HFF-Myc (cell line): ENCODE measurements at places on chromosomes 5 and 9.

DNA sequence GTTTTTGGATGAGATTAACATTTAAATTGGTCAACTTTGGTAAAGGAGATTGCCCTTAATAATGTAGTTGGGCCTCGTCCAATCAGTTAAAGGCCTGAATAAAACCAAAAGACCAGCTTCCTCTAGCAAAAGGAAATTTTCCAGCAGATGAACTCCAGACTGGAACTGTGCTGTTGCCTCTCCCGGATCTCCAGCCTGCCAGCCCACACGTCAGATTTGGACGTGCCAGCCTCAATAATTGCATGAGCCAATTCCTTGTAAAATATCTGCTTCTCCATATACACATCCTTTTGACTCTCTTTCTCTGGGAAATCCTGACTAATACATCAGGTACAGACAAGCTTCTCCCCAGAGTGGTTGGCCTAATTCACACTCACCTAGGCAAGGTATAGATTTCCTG, 175.8 kb upstream of the ADCY2 start:
- no peak for DNase-seq

- DNase-seq, result no peak
Observed at GRCh38 chr5:165188556-165189175, 1683.2 kb downstream of the MAT2B start.

DNA sequence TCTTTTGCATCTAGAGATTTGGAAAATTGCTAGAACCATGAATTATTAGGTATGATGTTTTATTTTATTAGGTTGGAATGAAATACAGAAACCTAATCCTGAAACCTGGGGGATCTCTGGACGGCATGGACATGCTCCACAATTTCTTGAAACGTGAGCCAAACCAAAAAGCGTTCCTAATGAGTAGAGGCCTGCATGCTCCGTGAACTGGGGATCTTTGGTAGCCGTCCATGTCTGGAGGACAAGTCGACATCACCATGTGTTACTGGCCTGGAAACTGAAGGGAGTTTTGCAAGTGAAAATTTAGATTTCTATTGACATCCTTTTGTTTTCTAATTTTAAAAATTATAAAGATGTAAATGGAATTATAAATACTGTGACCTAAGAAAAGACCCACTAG, 100.7 kb downstream of the NLN start:
- DNase-seq, result no peak

GRCh38 chr9:121815546-121816448, 164.4 kb downstream of the DAB2IP start:
- DNase-seq, result no peak

DNA sequence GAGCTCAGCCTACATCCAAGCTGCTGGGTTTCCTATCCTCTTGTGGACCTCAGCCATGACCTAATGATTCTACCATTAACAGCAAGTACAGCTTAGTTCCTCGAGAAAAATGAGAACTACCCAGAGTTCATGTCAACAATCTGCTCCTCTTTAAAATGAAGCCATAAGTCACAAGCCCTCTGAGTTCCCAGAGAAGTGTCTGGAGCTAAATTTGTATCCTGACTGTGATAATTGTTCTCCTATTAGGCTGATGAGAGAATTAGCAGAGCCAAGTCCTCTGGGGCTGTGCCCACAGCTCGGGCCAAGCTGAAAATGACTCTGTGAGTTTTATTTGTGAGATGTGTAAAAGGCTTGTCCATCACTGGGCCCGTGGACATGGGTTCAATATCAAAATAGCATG, 145.1 kb upstream of the SMIM23 start:
- DNase-seq, result no peak

DNA sequence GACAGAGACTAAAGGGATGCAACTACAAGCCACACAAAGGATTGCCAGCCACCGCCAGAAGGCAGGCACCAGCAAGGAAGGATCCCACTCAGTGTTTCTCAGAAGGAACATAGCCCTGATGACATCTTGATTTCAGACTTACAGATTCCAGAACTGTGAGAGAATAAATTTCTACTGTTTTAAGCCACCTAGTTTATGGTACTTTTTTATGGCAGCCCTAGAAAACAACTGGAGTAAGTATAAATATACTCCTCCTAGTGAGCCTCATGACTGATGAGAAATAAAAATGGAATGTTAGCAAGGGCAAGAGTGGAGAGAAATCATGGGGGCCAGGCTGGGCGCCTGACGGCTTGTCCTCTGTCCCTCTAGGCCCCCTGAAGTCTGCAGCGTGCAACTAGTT, 307.3 kb downstream of the PIK3R1 start:
- DNase-seq, result no peak

- no peak for DNase-seq
Observed at GRCh38 chr5:83444445-83444844, 27.1 kb upstream of the VCAN start.

- DNase-seq, result no peak
Observed at GRCh38 chr9:136372006-136372405, 1.5 kb downstream of the CARD9 start.

DNA sequence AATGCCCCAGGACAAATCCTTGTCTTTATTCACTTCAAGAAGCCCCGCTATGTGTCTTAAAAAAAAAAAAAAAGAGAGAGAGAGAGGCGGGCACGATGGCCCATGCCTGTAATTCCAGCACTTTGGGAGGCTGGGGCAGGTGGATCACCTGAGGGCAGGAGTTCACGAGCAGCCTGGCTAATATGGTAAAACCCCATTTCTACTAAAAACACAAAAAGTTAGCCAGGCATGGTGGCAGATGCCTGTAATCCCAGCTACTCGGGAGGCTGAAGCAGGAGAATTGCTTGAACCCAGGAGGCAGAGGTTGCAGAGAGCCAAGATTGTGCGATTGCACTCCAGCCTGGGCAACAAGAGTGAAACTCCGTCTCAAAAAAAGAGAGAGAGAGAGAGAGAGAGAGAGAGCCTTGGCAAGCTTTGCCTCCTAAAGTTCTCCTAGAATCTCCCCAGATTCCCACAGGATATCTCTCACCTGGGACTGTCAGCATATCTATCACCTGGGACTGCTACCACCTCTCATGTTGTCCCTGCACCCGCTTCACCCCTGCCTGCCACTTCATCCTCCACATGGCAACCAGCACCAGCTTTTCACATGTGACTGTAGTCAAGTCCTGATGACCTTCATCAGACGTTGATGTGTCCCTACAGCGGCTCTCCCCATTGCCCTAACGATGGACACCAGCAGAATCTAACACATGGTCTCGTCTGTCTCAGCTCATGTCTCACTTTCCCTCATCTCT, 5.8 kb downstream of the ITK start:
- DNase-seq, result no peak

DNA sequence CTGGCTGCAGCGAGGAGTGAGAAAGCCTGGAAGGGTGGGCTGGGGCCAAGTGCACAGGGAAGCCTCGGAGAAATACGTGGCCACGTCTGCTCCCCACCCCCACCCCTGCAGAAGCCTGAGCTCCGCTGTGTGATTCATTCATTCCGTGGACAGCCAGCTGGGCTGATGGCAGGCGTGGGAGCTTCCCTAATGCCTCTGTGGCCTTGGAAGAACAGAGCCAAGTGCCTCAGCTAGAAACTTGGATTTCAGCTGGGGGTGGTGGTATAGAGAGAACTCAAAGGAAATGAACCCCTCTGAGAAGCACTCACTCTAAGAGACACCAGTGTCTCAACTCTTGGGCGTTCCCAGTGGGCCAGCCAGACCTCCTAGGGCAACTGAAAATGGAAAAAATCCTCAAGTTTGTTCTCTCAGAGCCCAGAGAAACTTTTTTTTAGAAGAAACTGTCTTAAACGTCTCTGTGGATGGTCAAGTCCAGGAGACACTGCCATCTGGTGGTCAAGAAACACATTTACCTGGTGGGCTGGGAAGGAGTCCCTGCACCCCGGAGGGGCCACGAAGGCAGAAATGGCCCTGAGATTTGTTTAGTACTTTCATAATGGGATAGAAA, 18.0 kb downstream of the ATOX1 start:
- DNase-seq, result peak; percentile 78

DNA sequence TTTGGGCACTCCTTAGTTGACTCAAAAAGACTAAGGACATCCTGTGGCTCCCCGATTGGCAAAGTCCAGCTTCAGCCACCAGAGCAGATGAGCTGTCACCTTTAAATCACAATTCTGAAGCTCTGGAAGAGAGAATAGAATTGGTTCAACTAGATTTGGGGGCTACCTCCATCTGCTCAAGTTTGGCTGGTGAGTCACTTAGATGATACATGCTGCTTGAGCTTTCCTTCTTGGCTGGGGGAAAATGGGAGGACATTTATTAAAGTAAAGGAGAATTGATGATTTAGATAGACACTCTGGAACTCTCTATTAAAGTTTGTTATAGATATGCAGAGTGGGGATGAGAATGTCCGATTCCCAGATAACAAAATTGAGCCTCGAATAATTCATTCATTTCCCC, 30.0 kb upstream of the GRIA1 start:
- no peak for DNase-seq

GRCh38 chr9:112546149-112547012, 59.8 kb downstream of the KIAA1958 start:
- no peak for DNase-seq

- no peak for DNase-seq
Observed at GRCh38 chr5:134606726-134607125, 25.9 kb downstream of the SAR1B start.

GRCh38 chr5:78578015-78578414, 70.6 kb downstream of the LHFPL2 start:
- no peak for DNase-seq

GRCh38 chr5:174056064-174056847, 10.8 kb downstream of the NSG2 start:
- no peak for DNase-seq

DNA sequence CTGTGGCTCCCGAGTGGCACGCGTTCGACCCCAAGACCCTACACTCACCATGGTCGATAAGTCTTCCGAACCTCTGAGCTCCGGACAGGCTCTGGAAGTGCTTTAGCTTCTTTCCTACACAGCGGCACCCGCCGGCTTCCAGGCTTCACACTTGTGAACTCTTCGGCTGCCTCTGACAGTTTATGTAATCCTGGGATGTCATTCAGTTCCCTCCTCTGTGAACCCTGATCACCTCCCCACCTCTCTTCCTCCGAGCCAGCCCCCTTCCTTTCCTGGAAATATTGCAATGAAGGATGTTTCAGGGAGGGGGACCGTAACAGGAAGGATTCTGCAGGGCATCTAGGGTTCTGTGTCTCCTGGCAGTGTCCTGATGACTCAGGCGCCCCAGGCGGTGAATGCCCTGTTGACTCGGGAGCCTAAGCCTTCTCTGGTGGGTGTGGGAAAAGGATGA, at the start of gene CD14:
Gene CD14, minus strand, starts transcription at position 155 of the 451 bp plus-strand sequence. Its CDS starts 104 bp downstream, at position 51.
- DNase-seq, result no peak
